Renal pelvis (tissue), 12 donors: ENCODE measurements at places on chromosomes 3 and 15.

GRCh38 chr3:21893242-21893641 is 142.2 kb upstream of the ZNF385D start:
- DNase-seq, result no peak

GRCh38 chr3:110984456-110985250 is 87.0 kb upstream of the NECTIN3 start:
- DNase-seq, result no peak

DNA sequence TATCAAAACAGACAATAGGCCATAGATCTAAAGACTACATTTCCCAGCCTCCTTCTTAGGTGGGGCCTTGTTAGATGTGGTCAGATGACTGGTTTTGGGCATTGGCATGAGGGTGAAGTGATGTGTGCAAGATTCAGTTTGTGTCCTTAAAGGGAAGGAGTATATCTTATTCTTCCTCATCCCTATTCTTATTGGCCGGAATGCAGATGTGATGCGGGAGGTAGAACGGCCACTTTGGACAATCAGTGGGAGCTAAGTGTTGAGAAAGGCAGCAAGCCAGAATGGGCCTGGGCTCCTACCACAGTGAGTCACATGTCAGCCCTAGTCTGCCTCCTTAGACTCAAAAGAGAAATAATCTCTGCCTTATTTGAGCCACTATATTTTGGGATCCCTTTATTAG is 89.8 kb upstream of the MEX3B start:
- DNase-seq, result no peak

- no peak for DNase-seq
These were observed 79.5 kb downstream of the IQSEC1 start for GRCh38 chr3:12993517-12994356.

DNA sequence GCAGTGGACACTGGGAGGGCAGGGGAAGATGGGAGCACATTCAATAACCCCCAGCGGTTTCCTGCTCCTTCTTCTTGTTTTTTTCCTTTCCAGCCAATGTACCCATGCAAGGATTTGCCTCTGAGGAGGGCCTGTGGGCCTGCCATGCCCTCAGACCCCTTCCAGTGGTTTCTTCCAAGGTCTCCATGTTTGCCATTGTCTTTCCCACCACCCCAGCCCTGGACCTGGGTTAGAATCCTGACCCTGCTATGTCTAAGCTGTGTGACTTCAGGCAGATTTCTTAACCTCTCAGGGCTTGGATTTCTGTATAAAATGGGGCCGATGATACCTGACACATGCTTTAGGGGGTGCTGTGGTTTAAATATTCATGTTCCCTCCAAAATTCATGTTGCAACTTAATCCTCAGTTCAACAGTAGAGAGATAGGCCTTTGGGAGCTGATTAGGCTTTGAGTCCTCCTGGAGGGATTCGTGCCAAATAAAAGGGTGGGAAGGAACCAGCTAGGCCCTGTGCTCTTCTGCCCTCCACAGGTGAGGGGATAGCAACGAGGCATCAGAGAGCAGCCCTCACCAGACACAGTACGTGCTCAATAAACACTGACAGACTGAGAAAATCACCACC is 46.3 kb upstream of the FLNB start:
- no peak for DNase-seq

DNA sequence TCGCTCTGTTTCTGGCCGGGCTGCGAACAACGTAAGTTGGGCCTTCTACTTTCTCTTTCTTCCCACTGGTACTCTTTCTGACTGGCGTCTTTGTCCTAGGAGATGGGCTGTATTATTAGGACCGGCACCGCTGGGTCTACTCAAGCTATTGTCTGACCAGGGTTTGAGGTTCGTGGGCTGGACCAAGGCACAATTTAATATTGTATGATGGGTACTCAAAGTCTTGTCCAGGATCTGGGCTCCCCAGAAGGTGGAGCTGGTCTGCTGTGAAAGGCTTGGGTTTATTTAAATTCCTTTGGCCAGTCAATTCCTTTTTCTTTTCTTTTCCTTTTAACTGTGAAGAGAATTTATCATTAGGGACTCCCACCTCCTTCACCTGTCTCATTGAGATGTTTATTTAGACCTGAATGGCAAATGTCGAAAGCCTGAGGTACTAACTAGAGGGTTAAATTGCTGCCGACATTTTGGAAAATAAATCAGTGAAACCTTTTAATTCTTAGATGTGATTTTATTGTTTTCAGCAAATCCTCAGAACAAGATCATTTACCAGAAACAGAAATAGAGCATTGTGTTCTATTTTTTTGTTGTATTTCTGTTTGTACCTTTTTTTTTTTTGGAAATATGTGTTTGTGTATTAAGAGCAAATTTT is 410 bp downstream of the LRRC49 start:
- peak; percentile 47 for DNase-seq
